ENCODE measurements at places on chromosomes 7 and 10. TPM values are rescaled to one million over a fixed set of nuclear protein-coding genes. Genes with fewer than 3 reads are reported as not detected.

DNA sequence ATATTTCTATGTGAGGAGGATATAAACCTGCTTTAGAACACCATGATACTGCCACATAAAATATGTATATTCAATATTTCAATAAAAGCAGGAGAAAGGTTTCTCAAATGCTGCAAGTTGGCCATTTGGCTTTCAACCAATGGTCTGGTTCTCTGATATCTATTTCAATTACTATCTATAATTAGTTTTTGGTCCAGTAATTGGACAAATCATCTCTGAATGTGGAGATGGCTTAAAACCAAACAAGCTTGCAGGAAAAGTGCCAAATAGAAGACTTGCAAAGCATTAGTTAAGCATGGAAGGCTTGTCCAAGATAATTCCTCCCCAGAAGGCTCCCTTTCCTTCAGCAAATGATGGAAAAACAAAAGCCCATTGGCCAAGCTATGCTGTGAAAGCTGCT lies 140.1 kb downstream of the CPEB3 start:
- no peak for DNase-seq

DNA sequence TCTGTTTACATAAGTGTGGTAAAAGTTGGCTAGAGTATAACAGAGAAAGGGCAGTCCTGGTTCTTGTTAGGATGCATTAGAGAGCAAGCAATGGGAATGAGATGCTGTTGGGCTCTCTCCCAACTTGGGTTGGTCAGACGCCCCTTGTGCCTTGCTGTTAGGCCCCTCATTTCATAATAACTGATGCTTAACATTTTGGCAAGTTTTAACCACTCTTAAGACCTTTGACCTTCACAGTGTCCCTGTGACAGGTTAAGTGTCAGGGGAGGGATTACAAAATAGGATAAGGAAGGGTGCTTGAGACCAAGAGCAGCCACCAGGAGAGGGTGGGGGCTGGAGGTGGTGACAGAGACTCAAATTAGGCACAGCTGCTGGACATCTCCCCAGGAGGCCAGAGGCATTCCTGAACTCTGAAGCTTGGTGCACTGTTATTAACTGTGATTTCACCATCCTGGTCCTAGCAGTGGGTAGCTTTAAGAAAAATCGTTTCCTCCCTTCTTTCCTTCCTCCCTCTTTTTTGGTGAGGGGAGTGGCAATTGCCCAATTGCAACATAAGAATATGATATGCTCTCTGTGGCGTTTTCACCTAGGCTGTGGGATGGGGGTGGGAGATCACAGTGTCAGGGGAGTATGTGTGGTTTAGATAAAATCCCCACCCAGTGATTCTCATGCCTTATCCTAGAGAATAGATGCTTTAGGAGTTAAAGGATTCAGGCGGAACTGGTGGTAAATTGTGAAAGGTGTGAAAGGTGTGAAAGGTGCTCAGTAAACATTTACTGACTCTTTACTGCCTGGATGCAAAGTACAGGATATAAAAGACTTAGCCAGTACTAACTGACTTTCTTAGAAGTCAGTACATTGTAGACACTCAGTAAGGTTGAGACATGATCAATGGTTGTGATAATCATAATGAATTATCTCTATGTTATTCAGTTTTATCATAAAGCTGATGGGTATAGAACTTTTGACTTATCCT lies 270.5 kb downstream of the BICC1 start:
- no peak for DNase-seq

DNA sequence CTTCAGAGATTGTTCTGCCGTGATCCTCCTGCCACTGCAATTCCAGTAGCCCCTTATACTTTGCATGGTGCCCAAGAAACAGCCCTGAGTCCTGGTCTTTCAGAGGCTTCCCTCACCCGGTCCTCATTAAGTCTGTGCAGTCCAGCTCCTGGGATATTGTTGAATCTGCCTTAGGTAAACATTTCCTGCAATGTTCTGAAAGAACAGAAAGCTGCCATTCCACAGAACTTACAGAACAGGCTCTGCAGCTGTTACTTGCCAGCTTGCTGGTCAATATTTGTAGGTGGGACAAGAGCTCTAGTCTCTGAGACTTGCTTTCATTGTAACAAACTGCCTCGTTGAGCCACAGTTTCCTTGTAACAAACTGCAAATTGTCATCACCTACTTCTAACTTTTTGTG lies 115.0 kb upstream of the KIF5B start:
- no peak for DNase-seq

DNA sequence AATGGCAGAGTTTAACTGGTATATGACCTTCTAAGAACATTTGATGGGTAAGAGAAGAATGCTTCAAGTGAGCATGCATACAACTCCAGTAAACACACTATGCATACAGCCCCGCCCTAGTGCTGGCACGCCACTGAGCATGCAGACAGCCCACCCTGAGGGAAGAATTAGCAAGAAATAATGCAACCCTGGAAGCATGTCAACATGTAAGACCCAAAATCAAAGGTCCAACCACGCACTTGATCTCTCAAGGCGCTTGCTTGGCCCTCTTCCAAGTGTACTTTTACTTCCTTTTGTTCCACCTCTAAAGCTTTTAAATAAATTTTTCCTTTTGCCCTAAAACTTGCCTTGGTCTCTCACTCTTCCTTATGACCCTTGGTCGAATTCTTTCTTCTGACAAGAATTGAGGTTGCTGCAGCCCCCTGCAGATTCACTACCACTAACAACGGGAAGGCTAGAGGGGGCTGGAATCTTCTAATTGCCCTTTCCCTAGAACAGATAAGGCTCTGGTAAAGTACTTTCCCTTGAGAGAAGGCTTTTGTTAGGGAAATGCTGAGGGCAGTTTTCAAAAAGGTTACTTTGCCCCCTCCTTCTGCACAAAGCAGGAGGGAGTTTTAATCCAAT lies 3.4 kb downstream of the FAM24B start:
- DNase-seq = no peak

DNA sequence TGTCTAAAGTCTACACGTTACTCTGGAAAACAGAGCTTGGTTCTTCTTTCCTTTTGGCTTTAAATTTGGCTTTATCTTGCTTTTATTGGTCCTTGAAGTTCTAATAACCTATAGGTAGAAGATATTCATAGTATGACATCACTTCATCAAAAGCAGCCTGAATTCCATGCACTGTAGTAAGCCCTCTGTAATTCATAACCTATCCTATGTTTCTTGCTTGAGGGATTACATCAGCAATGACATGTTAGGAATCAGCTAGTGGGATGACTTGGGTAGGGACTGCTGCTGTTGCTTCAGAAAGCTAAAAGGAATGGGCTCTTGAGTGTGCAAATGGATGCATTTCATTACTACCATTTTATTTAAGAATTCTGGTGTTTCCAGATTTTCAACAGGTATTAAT lies 184.9 kb downstream of the PTEN start:
- no peak for DNase-seq

DNA sequence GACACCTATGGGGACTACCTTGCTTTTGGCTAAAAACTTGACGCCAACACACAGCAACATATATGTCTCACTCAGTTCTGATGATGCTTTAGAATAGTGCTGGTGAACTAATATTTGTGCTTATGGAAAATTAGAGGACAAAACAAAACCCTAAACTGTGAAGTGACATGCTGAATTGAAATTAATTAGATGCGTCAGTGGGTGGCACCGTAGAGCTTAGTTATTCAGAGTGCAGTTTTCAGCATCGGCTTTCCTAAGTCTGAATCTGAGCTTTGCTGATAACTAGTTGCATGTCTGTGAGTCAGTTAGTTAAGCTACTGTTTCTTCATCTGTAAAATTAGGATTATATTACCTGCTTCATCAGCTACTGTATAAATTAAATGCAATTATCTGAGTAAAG lies 245.0 kb upstream of the SORCS1 start:
- DNase-seq = no peak

- no peak for DNase-seq
These were observed 9.7 kb downstream of the DRGX start for GRCh38 chr10:49385939-49386922.

DNA sequence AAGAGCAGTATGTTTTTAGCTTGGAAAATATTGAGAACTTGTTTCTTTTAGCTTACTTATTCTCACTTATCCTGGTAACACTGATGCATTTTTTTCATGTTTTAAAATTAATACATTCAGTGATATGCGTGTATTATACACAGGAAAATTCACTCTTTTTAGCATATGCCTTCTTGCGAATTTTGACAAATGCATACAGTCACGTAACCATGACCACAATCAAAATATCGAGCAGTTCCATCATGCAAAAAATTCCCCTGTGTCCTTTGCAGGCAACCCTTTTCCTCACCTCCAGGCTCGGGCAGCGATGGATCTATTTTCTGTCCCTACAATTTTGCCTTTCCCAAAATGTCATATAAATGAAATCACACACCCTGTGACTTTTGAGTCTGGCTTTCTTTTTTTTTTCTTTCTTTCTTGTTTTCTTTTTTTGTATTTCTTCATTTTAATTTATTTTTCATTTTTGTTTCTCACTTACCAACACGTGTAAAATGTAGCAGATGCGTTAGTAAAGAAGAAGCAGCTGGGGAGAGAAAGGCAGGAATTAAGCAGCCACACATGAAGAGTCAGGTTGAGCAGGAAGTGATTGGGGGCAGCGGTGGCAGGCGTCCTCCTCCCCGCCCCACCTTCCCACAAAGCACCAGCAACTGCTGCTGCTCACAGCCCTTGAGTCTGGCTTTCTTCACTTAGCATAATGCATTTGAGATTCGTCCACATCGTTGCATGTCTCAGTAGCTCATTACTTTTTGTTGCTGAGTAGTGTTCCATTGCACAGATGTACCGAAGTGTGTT lies 29.9 kb downstream of the ADRB1 start:
- DNase-seq = no peak

- DNase-seq = no peak
These were observed 11.1 kb upstream of the SLC18A3 start for GRCh38 chr10:49598986-49599385.

- no peak for DNase-seq
These were observed 88.2 kb downstream of the CD36 start for GRCh38 chr7:80726666-80727065.

DNA sequence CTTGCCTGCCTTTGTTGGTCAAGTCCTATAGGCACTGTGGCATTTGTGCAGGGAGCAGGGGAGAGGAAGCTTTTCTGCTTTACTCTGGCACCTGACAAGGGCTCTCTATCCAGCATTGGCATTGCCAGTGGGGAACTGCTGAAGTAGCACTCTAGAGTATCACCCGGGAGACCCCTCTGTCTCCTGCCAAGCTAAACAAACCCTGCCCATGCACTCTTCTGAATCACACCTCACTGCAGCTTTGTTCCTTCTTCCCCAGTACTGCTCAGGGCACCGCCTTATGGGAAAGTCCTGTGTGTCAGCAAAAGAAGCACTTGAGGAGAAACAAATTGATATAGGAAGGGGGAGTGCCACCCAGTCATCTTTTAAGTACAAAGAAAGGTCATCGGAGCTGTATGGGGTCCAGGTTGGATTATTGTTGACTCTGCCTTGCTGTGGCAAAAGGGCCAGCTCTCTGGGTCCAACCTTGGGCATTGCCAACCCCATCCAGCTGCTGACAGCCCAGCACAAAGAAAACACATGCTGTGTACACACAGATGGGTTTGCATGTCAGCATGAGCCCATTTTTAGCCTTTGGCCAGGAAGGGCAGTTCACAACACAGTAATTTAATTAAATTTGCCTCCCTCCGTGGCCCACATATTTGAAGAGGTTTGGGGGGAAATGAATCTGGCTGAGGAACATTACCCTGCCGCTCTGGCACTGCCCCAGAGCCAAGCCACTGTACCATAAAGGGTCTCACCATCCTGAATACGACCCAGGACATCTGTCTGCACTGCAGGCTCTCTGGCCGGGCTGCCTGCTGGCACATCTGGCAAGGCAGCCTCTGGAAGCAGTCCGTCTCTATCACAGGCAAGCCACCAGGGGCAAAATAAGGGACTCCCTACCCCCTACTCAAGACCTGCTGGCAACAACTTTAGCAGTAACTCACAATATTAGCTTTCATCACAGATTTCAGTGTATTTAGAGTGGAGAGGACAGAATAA lies 13.1 kb downstream of the LRRC4 start:
- no peak for DNase-seq

DNA sequence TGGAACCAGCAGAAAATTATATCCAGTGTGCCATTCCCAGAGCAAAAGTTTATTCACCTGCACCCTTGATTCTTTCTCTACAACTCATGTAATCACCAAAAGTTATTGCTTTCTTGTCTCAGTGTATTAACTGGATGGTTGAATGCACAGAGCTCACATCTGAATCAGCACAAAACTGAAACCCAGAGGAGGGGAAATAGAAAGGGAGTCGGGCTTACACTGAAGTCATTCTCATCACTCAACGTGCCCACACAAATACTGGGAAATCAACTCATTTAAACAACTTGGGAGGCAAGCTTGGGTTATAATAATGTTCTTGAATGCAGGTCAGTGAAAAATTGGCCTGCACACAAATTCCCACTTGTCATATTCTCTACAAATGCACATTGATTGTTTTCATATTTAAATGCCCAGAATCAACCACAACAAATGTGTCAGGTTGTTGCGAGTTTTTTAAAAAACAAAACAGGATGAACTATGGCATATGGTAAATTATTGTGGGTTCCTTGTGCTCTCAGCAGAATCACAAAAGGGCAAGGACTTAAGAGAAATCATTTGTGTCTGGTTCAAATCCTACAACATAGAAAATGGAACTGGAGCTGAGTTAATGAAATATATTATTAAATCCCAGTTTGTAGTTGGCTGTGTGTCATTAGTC lies 125.9 kb upstream of the NOBOX start:
- no peak for DNase-seq

DNA sequence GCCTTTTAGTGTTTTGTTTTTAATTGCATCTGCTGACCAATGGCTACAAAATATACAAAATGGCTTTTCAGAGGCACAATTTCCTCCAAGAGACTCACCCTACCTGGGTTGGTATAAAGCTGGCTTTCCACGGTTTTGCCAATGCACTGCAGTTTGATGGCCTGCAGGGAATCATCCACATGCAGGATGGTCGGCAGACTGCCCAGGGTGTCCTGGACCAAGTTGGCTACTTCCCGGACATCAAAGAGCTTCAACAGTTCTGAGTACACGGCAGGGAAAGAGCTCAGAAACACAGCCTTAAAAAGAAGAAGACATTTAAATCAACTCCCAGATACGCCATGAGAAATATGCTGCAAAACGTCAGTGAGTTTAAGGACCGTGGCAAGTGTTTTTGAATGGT lies 301.0 kb upstream of the IMMP2L start:
- DNase-seq = no peak

Gene CFTR
- total RNA-seq = not detected

Gene PTPRN2
- total RNA-seq = 0.35 TPM

Gene CARD11
- 131 TPM for total RNA-seq
